ENCODE measurements at places on chromosomes 12 and 14. TPM values are rescaled to one million over a fixed set of nuclear protein-coding genes. Genes with fewer than 3 reads are reported as not detected.

CPNE6 gene
- total RNA-seq = not detected

KLRK1 gene
- total RNA-seq = not detected

SLC25A47 gene
- not detected for total RNA-seq

SERPINA10 gene
- total RNA-seq = not detected

RAPGEF3 gene
- total RNA-seq = 3.7 TPM

Data from GM23248 (cell line).